ENCODE measurements at places on chromosomes 1 and 21.

- DNase-seq: no peak
Observed at GRCh38 chr1:206814716-206815341, 42.5 kb upstream of the IL10 start.

GRCh38 chr21:45227735-45228134 is 60.0 kb downstream of the POFUT2 start:
- no peak for DNase-seq

DNA sequence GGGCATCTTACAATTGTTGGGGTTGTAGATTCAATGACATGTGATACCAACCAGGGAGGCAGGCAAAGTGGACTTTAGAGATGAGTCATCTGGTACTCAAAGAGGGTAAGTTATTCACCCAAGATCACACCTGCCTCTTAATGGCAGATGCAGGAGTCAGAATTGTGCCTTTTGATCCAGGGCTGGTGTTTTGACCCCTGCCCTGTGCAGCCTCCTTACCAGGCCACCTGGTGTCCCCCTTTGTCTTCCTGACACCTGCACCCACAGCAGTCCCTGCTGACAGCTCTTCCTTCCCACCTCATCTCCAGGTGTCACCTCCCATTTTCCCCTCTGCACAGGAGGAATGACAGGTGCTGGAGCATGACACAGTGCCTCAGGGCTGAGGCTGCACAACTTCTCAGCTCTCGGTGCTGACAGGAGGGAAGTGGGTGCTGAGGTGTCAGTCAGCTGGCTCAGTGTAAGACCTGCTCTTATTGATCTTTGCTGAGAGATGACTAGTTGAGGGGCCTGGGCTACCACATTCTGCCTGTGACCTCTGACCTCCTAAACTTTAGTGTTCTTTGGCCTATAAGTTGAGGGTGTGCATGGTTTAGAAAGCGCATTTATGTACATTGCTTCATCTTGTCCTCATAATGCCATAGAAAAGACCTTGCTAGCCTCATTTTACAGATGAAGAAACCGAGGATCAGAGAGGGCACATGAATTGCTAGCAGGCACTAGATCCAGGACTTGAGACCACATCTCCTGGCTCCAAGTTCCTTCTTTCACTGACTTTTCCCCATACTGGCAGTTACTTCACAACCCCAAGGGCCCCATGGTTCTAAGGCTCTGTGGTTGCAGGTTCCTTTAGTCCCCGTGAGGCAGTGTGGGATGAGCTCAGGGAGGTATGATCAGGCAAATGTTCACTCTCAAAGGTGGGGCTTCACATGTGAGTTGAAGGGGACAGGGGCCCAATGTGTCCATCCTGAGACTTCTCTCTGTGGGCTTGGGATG is 31.3 kb downstream of the CACNA1E start:
- no peak for DNase-seq

- DNase-seq: no peak
Observed at GRCh38 chr1:86491171-86491950, 22.6 kb downstream of the CLCA1 start.

- DNase-seq: no peak
Observed at GRCh38 chr21:45670731-45671130, 27.2 kb downstream of the PCBP3 start.

DNA sequence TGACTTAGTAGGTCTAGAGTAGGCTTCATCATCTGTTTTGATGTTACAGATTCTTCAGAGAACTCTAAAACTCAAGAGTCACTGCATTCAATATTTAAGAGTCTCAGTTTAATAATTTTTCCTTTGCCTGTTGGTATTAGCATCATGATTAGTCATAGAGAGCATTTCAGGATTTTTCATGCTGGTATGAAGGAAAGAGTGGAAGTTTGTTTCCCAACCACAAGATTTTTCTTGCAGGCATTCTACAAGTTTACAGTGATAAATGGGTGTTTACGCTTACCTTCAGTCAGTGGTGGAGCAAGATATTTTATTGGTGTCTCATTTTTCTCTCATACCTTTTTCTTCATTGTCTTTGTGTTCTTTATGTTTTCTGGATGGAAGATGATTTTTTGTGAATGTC is 58.4 kb upstream of the MYOCOS start:
- no peak for DNase-seq

DNA sequence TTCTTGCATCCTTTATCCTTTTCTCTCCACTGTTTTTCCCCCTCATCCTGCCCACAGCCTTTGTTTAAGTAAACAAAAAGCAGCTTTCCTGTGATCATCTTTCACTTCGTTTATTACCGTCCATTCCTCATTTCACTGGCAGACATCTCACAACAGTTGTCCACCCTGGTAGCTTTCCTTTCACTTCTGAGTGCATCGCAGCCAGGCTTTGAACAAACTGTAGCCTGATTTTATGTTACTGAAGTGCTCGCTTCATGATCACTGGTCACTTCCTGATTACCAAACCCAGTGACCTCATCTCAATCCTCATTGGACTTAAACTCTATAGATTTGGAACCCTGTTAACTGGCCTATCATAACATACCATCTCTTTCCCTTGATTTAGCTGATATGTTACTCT is 67.7 kb downstream of the SDCCAG8 start:
- DNase-seq: no peak

GRCh38 chr1:85554630-85555327 is 25.8 kb upstream of the CCN1 start:
- no peak for DNase-seq

GRCh38 chr1:226126824-226127569 is 59.5 kb downstream of the ACBD3 start:
- no peak for DNase-seq

GRCh38 chr1:167756730-167757405 is 35.1 kb downstream of the MPZL1 start:
- DNase-seq: no peak

- DNase-seq: peak; percentile 20
Observed at GRCh38 chr1:147641695-147642592, 28.4 kb downstream of the ACP6 start.

- no peak for DNase-seq
Observed at GRCh38 chr1:233448109-233448689, 120.7 kb downstream of the MAP3K21 start.

- DNase-seq: no peak
Observed at GRCh38 chr1:209626346-209627026, 25.7 kb downstream of the LAMB3 start.

DNA sequence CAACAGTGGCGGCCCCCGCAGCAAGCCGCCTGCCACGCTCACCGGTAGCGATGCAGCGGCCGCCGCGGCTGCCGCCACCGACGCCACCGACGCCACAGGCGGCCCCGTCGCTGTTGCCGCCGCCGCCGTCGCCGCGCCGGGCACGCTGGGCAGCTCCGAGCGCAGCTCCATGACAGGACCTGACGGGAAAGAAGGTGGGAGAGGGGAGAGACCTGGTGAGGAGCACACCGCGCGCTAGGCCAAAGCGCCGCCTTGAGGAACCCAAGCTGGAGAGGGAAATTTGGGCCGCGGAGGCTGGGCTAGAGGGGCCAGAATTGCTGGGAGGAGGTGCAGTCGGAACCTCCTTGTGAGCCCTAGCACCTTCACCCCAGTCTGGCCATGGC is 1.9 kb downstream of the DMRTA2 start:
- no peak for DNase-seq

- DNase-seq: no peak
Observed at GRCh38 chr1:70353044-70353443, 1.5 kb downstream of the ANKRD13C start.

- DNase-seq: no peak
Observed at GRCh38 chr1:7726623-7727022, 44.5 kb upstream of the VAMP3 start.

DNA sequence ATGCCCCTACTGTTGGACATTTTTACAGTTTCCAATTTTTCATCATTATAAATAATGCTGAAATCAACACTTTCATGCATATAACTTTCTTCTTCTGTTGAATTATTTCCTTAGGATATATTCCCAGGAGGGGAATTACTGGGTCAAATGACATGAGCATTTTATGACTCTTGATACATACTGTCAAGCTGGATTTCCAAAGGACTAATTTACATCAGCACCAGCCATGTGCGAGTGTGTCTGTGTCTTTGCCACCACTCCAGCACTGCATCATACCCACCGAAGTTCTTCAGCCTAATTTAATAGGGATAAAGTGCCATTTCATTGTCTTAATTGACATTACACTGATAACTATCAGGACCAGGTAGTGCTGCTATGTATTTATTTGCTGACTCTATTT is 146.7 kb downstream of the CSMD2 start:
- DNase-seq: no peak

DNA sequence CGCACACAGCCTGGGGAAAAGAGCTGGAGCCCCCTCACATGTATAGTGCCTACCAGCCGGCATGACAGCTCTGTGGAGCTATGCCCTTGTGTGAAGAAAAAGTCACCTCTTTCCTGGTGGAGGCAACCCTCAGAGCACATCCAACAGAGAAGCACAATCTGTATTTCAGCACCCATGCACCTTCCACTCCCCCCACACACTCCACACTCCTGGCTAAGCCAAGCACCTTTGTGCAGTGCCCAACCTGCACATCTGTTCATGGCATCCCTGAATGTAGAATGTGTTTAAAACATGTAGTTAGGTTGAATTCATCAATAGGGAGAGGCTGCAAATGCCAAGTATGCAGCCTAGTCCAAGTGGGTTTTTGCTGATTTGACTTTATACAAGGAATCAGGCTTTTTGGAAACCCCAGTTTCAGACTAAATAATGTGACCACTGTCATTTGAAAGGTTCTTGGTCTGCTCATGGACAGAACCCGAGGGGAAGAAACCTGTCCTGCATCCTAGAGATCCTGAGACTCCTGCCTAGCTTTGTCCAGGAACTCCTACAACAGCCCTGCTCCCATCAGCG is 197.1 kb downstream of the TOMM20 start:
- no peak for DNase-seq

DNA sequence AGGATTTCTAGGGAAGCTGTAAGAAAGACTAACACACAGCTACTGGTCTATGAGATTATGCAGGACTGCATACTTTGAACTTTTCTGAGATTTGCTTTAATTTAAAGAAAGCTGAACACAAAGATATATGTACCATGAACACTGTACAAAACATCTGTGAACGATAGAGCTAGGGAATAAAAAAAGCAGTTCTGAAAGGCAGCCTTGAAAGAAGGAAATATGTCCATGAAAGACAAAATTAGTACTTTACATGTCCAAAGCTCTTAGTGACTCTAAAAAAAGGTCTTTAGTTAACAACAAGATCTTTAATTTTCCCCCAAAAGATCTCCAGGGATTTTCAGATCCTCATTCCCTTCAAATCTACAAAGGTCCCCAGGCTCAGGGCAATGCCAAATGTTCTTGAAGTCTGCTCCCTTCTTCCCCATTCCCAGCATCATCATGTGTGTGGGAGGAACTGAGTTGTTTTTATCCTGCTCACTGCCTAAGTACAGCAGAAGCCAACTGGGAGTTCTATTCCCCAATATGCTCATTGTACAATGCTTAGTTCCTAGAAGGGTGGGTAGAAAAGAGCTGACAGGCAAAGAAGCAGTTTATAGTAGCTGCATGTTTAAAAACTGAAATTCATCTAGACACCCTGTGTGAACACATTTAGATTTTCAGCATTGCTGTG is 60.1 kb upstream of the PTCH2 start:
- no peak for DNase-seq

GRCh38 chr1:8547791-8548190 is 229.9 kb downstream of the SLC45A1 start:
- no peak for DNase-seq

DNA sequence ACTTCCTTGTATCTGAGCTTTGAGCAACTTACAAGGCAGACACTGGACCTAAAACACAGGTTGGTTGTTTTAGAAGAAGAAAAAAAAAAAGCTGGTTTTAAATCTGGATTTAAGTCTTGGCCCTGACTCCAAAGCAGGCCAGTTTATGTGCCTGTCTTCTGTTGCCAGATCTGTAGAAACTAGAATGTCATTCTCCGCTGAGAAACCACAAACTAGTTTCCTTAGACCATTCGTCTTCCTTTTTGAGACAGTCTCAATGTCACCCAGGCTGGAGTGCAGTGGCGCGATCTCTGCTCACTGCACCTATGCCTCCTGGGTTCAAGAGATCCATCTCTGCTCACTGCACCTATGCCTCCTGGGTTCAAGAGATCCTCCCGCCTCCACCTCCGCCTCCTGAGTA is 33.9 kb downstream of the APP start:
- DNase-seq: no peak

- no peak for DNase-seq
Observed at GRCh38 chr1:209222826-209223225, 360.7 kb upstream of the CAMK1G start.

GRCh38 chr1:206705191-206705590 is 20.5 kb downstream of the MAPKAPK2 start:
- DNase-seq: no peak

GRCh38 chr1:235739124-235739523 is 89.5 kb upstream of the GNG4 start:
- DNase-seq: no peak

- DNase-seq: no peak
Observed at GRCh38 chr1:59475737-59476136, 178.8 kb downstream of the FGGY start.

DNA sequence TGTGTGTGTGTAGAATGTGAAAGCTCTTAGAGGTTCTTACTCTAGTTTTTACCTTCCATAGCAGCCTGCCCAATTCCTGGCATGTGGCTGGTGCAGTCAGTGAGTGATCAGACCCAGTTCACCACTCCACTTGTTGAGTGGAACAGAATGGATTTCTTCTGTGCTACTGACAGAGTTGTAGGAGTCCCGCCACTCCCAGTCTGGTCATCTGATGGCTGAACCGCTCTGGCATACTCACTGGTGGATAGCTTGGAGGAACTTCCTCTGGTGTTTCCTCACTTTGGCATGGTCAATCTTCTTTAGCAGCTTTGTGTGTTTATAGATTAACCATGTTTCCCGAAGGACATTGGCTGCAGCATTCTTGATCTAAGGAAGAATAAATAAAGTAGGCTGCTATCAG is 106.7 kb upstream of the ADAR start:
- no peak for DNase-seq

DNA sequence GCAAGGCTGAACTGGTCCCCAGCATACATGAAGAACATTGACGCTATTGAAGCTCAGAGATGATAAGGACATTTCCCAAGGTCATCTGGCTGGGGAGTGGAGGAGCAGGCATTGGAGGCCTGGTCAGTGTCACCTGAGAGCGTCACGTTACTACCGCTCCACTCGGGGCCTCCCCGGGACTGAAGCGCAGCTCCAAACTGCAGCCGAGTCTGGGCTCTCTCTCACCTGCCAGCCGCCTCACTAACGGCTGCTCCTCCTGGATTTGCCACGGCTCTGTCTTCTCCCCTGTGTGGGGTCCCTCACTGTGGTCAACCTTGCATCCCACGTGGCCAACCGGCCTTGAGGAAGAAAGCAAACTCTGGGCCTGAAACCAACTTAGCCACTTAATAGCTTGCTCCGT is 111.3 kb downstream of the ADSS2 start:
- DNase-seq: no peak

- no peak for DNase-seq
Observed at GRCh38 chr1:241131636-241132194, 225.3 kb downstream of the RGS7 start.

- DNase-seq: peak; percentile 6
Observed at GRCh38 chr1:204941421-204942338, 71.0 kb downstream of the NFASC start.

- no peak for DNase-seq
Observed at GRCh38 chr1:66618390-66618789, 84.4 kb downstream of the SGIP1 start.
